ENCODE measurements at places on chromosomes 4 and X.
A peak's percentile ranks its signal among the peaks of the same experiment; 100 is the strongest.

DNA sequence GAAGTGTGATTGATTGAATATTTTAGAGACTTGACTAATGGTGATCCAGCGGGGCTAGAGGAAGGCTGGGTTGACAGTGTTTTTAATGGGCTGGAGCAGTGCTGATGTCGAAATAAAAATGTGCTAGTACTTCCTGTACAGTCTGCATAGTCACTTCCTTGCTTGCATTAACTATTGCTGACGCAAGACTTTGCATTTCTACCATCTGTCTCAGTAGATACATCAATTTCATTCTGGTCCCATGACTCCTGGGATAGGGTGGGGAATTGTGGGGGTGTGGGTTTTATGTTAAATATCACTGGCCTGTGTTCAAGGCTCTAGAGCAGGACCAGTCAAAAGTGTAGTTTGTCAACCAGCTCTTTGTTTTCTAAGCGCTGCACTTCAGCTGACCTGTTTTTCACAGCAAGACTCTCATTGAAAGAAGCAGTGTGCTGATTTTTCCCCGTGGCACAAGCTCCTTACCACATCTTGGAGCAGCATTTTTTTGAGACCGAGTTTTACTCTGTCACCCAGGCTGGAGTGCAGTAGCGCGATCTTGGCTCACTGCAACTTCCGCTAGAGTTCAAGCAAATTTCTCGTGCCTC lies 35.2 kb upstream of the PHEX start:
- no peak for DNase-seq

DNA sequence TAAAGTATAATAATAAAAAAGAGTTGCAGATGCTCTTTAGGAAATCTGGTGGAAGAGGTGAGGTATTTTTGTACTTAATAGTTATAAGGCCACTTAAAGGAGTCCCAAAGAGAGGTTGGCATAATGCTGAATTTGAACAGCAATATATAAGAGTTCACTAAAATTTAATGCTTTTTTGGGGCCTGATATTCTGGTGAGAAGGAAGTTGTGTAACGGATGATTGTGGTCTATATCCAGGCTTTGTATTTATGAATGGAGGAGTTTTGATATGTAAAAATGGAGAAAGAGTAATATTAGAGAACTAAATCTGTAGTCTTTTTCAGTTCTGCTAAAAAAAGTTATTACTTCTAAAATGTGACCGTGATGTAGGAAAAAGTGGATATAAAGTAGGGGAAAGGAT lies 20.4 kb downstream of the BMP2K start:
- no peak for DNase-seq

DNA sequence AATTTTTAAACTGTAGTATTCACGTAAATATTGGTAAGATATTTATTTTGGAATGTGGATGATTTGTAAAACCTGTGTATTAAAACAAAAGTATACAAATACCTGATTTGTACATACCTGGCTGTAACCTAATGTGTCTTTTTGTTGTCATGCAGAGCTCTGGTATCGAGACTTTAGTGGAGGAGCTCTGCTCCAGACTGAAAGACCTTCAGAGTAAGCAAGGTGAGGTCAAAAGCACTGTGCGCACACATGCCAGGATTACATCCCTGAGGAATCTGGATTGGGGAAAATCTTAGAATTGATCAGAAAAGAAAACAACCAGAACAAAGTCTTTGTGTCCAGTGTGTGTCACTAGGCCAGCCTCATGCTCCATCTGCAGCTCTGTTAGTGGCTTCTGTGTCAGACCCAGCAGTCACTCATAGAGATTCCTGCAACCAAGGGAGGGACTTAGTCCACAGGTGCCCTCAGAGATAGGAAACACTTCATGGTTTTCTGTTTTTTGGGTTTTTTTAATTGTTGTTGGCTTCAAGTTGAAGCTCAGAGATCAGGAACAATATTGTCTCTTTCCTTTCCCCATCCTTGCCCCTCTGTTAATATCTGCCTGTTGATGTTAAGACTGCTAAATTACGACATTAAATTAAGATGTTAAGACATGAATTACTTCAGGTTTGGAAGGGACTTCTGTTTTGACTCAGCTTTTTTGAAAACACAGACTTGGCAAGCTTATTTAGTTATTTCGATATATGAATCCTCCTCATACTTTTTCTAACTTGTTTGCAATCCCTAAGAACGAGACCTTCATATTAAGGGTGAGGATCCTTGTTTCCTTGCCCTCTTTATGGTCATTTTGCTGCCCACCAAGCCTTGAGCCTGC lies 52.4 kb upstream of the TBC1D14 start:
- no peak for DNase-seq

DNA sequence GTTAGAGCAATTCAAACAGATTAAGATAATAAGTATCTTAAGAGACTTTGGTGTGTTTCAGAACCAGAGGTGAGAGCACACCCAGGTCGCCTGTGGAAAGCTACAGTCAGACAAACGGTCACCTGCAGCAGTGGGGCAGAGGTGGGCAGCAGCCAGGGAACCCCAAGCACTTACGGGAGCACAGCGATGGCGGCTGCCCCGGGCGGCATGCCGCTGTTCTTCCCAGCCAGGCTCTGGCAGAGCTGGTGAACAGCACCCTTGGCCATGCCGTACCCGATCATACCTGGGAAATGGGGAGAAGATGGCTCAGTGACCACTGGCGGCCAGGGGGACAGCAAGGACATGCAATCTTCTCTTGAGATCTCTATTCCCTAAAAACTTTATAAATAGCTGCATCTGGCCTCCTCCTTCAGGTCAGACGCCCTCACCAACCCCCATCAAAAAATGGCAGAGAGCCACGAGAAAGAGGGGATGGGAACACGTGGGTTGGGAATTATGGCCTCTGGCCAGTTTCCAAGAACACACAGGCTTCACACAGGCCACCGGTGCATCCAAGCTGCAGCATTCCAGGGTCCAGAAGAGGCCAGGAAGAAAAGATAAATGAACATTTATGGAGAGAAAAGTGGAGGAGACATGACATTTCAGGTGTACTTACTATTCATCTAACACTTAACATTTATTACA lies 19.7 kb downstream of the QDPR start:
- DNase-seq: no peak

DNA sequence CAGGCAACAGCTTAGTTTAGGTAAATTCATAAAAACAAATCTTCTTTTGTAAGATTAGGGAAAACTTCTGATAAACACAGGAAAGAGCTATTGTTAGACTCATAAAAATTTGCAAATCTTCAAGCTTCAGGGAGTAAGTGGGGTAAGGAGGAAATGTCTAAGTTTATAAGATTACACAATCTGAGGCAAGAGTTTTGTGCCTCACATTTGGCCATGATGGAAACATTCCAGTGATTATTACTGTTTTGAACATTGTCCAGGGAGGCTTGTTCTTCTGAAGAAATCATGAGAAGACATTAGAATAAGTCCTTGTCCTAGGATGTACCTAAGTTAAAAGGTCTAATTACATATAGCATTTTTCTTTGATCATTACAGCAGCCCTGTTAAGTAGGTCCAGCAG lies 72.8 kb downstream of the MAOB start:
- no peak for DNase-seq

DNA sequence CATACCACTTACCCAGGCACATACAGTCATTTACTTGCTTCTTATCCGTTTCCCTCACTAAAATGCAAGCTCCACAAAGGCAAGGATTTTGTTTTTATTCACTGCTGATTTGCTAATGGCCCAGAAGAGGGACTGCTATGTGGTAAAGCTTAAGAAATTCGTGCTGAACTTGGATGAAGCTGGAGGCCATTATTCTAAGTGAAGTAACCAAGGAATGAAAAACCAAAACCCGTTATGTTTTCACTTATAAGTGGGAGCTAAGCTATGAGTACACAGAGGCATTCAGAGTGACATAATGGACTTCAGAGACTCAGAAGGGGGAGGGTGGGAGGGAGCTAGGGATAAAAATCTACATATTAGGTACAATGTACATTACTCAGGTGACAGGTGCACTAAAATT lies 47.2 kb downstream of the RAB33B start:
- no peak for DNase-seq

DNA sequence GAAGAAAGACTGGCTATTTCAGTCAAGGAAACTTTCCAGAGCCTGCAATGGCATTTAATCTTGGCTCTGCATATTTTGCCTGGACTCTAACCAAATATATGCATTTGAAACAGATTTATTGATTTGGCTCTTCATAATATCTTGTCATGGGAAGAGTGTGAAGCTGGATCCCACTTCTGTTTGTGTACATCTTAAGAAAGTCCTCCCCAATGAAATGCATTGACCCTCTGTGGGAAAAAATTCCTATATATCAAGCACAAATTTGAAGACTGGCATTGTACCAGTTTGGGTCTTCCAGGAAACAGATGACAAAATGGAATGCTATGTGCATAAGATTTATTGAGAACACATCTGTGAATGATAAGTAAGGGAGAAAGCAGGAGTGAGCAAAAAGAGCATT lies 897.3 kb upstream of the TENM3 start:
- no peak for DNase-seq

DNA sequence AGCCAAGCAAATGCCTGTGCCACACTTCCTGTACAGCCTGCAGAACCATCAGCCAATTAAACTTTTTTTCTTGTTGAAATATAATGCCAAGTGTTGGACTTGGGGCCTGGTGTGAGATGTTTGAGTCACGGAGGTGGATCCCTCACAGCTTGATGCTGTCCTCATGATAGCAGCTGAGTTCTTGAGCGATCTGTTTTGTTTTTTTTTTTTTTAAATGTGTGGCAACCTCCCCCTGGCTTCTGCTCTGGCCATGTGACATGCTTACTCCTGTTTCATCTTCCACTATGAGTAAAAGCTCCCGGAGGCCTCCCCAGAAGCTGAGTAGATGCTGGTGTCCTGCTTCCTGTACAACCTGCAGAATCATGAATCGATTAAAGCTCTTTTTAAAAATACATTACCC lies 973.3 kb upstream of the FTHL17 start:
- no peak for DNase-seq

DNA sequence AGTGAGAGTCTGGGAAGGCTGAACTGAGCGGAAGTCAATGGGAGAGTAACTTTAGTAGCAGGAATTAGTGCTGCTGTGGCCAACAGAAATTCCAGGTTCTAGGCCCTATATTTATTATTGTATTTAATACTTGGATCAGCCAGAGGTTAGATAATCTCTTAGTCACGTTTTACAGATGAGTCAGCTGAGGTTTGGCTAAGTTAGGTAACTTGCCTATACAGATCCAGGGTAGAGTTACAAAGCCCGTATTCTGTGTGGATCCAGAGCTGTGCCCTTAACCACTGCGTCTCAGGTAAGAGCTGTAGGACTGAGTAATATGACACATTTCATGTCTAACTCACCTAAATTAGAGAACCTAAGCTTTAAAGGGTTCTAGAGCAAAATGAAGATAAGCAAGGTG lies 20.5 kb downstream of the PSMD10 start:
- DNase-seq: peak; percentile 23

DNA sequence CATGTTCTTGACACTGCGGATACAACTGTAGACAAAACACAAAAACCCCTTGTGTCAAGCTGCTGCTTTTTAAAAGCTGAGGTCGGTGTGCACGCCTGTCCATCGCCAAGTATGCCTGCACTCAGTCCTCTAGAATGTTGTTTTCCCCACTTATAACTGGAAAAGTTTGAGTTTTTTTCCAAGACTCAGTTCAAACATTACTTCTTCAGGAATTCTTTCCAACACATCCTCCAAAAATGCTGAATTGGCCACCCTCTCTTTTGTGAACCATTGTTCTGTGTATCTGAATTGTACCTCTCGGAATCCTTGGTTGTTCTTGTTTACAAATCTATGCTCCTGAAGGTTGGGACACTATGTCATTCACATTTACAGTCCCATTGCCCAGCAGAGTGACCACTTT lies 94.6 kb downstream of the REELD1 start:
- no peak for DNase-seq

GRCh38 chr4:112055100-112055499 lies 90.2 kb upstream of the FAM241A start:
- no peak for DNase-seq

DNA sequence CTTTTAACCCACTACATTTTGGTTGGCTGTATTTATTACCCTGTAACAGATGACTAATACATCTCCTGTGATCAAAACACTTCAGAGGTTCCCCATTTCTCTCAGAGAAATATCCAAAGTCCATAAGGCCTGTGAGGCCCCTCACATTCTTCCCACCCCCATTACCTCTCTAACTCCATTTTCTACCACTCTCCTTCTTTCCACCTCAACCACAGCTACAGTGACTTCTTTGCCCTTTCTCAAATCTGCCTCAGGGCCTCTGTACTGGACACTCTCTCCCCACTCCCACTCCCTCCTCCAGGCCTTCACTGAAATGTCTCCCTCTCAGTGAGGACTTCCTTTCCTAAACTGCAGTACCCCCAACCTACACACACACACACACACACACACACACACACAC lies 8.4 kb upstream of the TMEM144 start:
- no peak for DNase-seq

- peak; percentile 56 for DNase-seq
These were observed 12.0 kb downstream of the EREG start for GRCh38 chr4:74376888-74377483.

DNA sequence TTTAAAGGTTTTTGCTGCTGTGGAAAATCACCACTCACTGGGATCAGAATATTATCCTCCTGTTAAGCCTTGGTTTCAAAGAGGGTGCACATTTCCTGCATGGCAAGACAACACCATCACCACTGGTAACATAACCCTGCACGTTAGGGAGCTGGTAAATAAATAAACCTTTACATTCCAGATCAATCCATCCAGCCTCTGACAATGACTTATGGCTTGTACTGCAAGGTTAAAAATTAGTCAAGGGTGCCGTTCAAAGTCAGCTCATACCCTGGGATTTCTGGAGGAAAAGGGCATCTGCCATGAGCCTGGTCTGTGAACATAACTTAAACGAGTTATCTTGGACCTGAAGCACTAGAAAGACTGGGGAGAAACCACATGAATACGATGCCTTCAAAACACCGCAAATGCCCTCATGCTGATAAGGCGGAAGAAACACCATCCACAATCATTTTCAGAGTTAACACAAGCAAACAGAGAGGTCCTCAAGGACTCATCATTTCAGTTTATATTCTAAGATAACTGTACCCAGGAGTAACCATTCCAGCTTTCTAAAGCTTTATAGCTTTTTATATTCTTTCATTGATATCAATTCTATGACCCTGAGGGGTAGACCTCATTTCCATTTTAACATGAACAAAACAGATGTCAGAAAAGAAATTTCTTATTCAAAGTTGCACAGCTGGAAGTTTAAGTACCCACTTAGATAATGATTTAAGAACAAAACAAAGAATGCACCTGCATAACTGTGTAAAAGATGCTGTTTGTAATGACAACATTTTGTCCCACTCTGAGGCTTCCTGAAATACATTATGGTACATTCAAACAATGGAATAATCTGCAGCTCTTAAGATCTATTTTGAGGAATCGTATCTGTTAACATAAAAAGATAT lies 103.1 kb downstream of the NPNT start:
- DNase-seq: no peak

GRCh38 chr4:41160856-41161255 lies 53.5 kb downstream of the APBB2 start:
- no peak for DNase-seq

- DNase-seq: no peak
These were observed 708 bp downstream of the TMSB4X start for GRCh38 chrX:12975670-12975965.

DNA sequence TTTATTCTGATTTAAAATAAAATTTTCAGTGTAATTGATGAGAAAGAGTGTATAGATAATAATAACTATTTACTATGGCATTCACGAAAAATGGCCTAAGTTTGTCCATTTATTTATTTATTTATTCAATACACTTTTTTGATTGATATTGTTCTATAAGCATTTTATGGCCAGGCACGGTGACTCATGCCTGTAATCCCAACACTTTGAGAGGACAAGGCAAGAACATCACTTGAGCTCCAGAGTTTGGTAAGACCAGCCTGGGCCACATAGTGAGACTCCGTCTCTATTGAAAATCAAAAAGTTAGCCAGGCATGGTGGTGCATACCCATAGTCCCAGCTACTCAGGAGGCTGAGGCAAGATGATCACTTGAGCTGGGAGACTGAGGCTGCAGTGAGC lies 25.7 kb downstream of the GASK1B start:
- DNase-seq: no peak
